Hematopoietic multipotent progenitor cell treated with erythropoietin and hydrocortisone succinate and interleukin-3 and kit ligand, for 4 days (in vitro differentiated cells): ENCODE measurements at places on chromosomes 13 and 19.

- DNase-seq = no peak
Observed at GRCh38 chr13:94205896-94206295, 273.6 kb downstream of the DCT start.

DNA sequence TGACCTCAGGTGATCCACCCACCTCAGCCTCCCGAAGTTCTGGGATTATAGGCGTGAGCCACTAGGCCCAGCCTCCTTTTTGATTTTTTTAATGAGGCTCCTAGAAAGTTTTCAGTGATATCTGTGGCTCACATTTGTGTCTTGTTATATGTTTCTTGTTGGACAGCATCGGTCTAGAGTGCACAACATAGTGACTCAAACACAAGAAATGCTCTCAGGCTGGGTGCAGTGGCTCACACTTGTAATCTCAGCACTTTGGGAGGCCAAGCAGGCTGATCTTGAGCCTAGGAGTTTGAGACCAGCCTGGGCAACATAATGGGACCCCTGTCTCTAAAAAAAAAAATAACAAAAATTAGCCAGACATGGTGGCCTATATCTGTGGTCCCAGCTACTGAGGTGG lies 8.2 kb downstream of the PHF11 start:
- DNase-seq = no peak

DNA sequence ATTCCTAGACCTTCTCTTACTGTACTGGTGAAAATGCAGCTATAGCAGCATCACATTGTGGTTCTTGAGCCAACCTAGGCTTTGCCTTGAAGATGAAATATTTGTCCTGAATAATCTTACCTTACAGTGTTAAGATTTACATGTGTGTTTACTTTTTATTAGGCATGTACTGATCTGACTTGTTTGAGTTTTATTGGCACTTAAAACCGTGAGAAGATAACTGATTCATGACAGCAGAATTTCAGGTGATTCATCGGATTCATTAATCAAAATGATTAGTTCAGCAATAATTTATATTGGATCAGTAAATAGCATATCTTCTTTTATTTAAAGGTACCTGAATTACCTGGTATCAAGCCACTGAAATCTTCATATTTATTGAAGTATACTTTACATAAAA lies 296.3 kb downstream of the KLF5 start:
- DNase-seq = no peak

- DNase-seq = no peak
Observed at GRCh38 chr13:30377312-30377685, 45.0 kb upstream of the UBE2L5 start.
